ENCODE measurements at places on chromosomes 6 and 20.
A peak's percentile ranks its signal among the peaks of the same experiment; 100 is the strongest.

DNA sequence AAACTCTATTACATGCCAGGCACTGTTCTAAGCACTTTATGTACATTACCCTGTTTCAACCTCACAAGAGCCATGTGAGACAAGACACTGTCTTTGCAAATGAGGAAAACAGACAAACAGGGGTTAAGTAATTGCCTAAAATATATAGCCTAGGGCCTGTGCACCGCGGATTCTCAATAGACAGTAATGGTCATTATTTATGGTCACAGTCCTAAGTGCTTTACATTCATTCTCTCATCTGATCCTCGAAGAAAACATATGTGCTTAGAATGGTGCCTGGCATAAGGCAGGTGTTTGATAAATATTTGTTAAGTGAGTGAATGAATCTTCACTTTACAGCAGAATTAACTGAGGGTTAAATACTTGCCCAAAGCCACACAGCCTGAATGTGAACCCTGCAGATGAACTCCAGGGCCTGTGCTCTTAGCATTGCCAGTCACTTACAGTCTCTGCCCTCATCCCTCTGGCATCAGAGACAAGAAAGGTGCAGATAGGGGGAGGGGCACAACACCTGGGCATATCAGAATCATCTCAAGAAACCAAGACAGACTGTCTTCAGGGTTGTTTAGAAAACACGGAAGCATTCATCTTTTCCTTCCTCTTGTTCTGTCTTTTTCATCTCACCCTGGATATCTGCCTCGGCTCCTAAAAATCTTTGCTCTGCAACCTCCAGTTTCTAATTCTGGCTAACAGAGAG lies 92.8 kb upstream of the SASH1 start:
- no peak for DNase-seq

GRCh38 chr6:88626460-88626859 lies 337.0 kb downstream of the RNGTT start:
- DNase-seq: no peak

DNA sequence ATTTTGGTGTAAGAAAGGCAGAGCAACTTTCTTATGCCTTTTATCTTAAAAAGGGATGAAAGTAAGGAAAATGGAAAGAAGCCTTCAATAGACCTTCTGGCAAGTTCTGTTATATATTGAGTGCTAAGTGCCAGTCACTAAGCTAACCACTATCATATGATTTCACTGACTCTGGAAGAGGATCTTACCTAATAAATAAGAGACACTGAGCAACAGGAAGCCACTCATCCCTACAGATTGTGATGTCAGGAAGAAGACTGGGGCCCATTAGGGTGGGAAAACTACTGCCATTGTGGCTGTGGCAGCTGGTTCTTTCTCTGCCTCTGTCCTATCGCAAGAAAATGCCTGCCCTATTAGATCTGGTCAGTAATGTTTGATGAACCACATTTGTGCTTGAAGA lies 89.6 kb downstream of the AIG1 start:
- no peak for DNase-seq

- no peak for DNase-seq
Observed at GRCh38 chr6:130620338-130620781, 206.8 kb upstream of the SMLR1 start.

GRCh38 chr6:135243871-135244796 lies 63.0 kb downstream of the MYB start:
- no peak for DNase-seq

DNA sequence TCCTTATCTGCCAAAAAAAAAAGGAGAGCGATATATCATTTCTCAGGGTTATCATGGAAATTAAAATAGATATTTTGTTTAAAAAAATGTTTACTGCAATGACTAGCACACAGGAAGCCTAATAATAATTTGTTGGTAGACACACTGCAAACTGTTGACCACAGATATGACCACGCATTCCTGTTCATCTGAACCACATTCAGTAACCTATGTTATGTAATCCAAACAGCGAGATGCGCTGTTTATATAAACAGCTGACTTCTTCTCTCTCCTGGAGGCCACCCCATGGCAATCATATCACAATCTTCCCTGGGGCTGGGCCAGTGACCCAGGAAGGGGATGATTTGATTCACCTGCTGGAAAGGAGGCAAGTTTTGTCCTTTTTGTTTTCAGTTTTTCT lies 129.3 kb upstream of the UST start:
- DNase-seq: no peak

DNA sequence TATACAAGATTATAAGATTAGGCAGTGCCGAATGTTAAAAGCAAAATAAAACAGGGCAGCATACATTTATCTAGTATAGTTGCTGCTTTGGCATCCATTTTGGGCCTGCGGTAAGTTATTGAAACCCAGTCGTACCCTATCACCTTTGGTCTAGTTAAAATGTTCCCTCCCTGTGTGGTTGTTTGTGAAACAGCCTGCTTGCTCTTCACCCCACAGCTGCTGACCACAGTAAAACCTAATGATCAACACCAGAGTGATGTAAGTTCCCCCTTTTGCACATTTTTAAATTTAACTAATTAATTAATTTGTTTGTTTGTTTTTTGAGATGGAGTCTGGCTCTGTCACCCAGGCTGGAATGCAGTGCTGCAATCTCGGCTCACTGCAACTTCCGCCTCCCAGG lies 50.3 kb upstream of the TXNDC5 start:
- DNase-seq: no peak

DNA sequence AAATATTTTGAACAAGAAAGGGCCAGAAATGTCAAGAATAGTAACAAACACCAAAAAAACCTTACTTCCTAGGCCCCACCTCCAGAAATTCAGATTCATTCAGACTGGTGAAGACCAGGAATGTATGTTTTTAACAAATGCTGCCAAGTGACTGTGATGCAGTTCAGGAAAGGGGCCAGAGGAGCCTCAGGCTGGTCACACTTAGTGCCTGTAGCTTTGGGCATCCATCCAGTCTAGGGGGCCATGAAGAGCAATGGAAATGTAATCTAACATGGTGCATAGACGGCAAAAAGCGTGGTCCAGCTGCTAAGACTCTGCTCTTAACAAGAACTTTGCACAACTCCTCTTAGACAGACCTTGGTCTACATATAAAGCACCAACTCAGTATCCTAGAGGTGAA lies 7.1 kb downstream of the GJA1 start:
- DNase-seq: no peak

GRCh38 chr6:56796196-56796532 lies 153.5 kb upstream of the DST start:
- no peak for DNase-seq

GRCh38 chr6:44304282-44305199 lies 8.6 kb downstream of the AARS2 start:
- peak; percentile 71 for DNase-seq

DNA sequence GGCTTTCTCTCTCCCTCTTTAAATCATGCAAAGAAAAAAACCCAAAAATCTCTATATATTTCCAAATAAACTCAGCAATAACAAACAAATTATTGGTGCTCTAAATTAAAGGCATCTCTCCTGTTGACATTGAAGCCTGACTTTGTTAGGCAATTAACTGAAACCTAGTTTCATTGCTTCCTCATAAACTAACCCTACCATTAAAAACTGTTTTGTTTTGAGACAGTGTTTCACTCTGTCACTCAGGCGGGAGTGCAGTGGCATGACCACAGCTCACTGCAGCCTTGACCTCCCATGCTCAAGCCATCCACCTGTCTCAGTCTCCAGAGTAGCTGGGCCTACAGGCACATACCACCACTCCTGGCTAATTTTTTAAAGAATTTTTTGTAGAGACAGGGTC lies 34.9 kb downstream of the PIGU start:
- DNase-seq: no peak

- no peak for DNase-seq
Observed at GRCh38 chr6:110841266-110841665, 26.0 kb upstream of the CDK19 start.

- DNase-seq: no peak
Observed at GRCh38 chr20:58040447-58041290, 187.8 kb downstream of the ANKRD60 start.

DNA sequence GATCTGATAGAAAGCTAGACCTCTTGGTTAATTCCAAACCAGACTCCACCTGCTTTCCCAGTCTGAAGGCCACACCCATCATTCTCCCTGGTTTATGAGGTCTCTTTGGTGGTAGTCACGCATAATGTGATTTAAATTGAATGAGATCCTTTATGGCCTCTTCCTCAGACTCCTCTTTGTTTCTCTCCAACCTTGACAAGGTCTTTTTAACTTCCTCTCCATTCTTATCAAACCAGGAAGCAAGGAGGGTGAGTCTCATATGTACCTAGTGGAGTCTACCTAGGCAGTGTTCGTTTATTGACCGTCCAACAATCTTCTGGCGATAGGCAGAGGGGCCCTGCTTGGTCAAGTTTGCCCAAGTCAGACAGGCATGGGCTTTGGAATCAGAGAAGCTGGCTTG lies 184.2 kb upstream of the LAMP5 start:
- DNase-seq: no peak

DNA sequence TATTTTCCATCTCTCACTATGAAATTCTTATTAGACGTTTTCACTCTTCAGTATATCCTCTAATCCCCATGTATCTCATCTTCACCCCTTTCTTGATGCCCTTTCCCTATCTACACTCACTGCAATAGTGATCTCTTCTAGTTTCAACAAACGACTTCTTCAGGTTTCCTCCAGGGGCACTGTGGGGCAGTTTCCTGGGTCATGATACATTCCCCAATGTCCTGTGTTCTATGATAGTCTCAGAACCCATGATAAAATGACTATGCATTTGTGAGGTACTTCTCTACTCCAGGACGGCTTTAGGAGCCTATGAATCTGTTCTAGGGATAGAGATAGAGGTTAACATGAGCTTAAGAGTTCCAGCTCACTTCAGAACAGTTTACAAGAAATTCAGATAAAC lies 183.3 kb downstream of the FOXC1 start:
- no peak for DNase-seq

DNA sequence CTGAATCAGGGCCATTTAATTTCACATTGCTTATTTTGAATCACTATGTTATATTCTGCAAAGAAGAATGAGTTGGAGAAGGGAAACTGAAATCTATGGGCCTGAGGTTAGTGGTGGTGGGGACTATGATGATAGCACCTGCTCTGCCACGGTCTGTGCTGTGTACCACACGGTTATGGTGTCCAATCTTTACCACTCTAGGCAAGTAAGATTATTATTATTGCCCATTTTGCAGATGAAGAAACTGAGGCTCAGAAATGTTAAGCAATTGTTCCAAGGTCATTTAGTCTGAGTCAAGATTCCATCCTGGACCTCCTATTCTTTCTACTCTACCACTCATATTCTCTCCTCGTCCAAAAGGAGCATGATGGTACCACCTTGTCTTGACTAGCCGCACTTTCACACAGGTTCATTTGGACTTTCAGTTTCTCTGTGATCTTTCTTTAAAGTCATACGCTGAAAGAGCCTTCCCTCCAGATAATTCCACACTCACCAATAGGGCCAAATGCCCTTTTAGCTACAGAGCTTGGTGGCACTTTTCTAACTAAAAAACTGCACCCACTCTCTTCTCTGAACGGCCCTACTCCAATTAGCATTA lies 56.2 kb downstream of the GFOD1 start:
- DNase-seq: no peak

DNA sequence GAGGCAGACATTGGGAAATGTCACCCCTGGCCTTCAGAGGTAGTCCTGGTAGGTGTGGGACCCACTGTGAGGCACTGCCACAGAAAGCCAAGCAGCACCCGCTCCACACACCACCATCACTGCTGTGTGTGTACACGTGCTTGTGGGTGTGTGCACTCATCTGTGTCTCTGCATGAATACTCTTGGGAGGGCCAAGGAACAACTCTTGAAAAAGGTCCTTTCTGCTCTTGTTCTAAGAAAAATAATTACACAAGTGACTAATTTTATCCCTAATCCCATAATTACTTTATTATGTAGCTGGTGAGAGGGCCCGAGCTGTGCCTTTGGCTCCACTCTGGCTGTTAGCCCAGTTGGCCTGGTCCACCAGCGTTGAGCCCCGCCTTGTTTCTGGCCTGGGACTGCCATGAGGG lies 21.7 kb upstream of the EPB41L1 start:
- DNase-seq: no peak

DNA sequence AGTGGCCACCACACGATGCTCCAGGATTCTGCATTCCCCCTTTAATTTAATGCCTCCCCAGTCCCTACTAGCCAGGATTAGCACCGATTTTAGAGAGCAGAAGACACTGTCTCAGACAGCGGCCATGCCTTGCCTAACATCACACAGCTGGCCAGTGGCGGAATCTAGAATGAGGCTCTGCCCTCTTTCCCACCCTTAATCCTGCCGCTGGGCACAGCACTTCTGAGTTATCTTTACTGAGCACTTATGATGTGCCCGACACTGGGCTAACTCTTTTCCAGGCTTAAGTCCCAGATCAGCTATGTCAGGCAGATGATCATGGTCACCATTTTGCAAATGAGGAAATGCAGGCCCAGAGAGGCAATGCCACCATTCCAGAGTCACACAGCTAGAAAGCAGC lies 5.6 kb upstream of the BPIFA2 start:
- DNase-seq: no peak

GRCh38 chr20:35174458-35175216 lies 2.8 kb downstream of the PROCR start:
- DNase-seq: no peak

DNA sequence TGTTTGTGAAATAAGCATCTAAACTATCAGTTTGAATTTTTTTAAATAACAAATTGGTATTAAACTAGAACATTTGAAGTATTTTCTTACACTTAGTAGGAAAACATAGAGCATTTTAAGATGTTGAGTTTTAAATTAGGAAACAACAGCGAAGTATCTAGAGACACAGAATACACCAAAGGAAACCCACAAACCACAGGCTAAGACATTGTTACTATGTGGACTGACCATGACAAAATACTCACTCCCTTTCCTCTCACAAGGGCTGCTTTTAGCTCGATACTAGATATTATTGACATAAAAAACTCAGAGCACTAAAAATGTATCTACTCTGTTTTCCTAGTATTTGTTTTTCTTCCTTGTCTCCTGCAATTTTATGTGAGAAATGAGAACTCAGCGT lies 266.0 kb upstream of the CITED2 start:
- DNase-seq: no peak

DNA sequence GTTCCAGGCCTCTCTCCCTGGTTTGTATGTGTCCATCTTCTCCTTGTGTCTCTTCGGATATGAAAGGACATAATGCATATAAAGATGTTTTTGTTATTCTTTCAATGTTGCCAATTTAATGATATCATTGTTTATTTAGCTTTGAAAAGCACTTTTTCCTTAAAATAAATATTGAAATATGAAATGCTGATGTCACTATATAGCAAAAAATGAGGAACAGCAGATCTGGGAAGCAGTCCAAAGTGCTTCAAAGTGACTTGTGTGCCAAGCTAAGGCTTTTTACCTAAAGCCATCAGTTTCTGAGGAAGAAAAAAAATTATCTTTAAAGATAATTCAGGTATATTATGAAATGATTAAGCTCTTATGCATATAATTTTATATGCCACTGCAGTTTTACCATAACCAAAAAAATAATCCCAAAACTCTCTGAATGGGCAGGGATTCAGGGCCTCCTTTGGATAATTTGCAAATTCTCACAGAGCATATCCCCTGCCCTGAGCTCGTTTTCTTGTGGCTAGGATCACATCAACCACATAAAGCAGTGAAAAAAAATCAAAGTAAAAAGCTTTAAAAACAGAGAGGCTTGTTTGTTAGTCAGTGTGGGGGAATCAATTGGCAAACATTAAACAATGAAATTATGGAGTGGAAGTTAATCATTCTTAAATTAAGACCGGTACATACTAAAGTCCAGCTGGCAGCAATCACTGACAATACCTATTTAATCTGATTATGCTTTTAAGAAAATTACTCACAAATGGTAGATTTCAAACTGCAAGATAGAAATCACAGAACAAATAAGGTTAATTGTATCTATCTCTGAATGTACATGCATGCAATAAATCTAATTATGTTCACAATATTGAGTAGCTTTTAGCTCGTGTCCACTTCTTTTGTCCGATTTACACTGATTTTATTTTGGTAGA lies 1027.9 kb upstream of the ADGRB3 start:
- no peak for DNase-seq
